ENCODE measurements at places on chromosomes 12 and 14.

DNA sequence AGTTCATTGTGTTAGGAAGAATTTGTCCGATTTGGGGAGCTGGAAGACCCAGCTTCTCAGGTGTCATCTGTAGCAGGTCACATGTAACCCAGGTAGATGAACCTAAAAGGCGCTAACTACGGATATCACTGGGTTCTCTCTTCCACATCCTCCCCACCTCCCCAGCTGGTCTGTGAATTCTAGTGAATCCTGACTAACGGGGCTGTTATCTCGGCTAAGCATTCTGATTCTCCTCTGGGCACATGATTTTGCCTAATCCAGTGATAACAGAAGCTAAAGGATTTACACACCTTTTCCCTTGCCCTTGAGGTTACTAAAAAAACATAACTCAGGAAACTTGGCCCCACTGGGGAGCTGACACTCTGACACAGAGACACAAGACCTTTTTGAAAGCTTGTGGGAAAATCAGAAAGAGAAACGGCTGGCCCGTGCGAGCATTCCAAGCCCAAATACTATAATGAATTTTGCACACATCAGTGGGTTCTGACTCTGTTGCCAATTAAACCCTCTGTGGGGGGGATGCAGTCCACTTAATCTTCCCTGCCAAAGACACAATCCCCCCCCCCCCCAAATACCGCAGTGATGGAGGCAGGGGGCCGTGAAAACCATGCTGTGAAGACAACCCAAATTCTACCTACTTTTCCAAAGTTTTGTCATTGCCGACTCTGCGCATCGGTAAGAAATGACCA is 81.0 kb upstream of the FZD10 start:
- DNase-seq = no peak

DNA sequence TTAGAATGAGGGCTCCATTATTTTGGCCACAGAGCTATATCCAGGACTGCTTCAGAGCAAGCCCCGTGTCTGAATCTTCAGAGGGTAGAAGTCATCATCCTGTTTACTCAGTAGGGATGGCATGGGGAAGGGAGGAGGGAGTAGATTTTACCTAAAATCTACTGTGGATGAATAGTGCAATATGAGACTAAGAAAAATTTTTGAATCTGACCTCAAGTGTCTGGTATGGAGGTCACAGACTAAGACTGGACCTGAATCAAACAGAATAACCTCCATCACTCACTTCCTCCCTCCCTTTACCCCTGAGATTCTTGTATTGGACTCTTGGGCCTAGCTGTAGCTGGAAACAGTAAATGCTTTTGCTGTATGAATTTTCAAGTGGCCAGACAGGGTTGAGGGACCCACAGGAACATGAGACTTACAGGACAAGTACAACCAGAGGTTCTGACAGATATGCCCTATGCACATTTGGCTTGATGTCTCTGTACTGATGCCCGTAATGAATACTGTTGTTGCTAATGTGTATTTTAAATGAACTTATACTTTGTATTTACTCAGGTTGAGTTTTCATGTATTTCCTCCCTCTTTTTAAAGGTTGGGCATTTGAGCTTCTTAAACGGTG is 78.5 kb downstream of the CCDC91 start:
- no peak for DNase-seq

GRCh38 chr12:91381309-91381804 is 198.7 kb upstream of the DCN start:
- no peak for DNase-seq

DNA sequence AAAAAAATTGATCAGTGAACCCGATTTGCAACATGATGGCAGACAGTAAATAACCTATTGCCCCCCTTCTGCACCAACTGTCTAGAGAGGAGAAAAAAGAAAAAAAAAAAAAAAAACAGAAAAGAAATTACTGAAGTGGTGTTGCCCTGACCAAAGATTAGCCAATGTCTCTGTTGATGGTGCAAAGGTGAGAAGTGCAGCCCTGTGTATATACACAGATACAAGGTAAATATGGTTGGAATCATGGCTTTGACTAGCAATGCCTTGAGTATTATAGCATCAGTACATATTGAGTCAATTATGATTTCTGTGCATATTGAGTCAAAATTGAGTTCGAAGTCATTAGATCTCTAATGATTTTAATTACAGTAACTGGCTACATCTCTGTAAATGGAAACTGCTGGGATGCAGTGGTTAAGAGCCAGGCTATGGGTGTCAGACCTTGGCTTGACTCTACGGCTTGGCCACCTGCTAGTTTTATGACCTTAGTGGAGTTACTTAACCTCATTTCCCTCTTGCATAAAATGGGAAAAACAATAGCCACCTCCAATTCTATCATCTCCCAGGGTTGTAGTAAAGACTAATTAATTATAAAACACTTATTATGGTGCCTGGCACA is 51.0 kb downstream of the EGLN3 start:
- DNase-seq = no peak

DNA sequence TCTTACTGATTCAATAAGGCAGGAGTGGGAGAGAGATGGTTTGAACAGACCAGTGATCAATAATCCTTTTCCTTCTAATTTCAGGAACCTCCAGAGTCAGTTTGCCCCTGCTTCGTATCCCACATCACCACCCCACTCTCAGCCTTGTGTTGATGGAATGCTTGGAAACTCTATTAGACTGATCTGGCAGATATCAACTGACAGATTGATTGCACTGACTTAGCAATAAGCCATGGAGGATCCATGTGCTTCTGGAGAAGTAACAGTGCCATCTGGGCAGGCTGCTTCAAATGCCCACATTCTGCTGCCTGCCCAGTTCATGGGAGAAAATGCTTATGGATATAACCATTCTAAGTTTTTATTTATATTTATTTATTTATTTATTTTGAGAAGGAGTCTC is 218.0 kb downstream of the SLC2A13 start:
- DNase-seq = no peak

DNA sequence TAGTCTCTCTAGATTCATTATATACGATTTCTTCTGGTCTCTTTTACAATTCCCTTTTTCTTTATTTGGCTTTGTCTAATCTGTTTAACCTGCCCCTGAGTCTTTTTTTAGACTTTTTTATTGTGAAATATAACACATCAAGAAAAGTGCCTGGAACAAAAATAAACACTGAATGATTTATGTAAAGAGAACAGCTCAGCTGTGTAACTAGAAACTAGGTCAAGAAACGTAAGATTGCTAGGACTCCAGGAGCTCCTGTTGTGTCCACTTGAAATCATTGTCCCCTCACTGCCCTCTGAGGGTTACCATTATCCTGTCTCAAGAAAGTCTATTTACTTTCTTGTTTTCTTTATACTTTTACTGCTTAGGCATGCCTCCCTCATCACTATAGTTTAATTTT is 23.1 kb downstream of the EXD2 start:
- DNase-seq = no peak

- no peak for DNase-seq
Observed at GRCh38 chr14:35444104-35444503, 39.6 kb upstream of the NFKBIA start.

- DNase-seq = no peak
Observed at GRCh38 chr12:50016501-50017475, 8.5 kb downstream of the RACGAP1 start.

DNA sequence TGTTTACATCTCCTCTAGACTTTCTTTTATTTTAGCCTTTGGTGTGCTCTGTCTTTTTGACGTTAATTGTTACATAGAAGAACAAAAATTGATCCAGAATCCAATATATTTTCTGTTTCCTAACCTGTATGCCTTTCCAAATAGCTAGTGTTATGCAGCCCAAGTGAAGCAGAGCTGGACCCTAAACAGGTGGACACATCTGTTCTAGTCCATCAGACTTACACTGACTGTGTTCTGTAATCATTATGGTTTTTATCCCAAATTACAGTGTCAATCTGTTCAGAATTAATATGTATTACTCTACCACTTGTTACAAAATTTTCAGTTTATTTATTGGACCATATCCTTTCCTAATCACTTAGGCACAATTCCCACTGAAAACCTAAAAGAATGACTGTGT is 176.8 kb upstream of the FOXG1 start:
- DNase-seq = no peak

DNA sequence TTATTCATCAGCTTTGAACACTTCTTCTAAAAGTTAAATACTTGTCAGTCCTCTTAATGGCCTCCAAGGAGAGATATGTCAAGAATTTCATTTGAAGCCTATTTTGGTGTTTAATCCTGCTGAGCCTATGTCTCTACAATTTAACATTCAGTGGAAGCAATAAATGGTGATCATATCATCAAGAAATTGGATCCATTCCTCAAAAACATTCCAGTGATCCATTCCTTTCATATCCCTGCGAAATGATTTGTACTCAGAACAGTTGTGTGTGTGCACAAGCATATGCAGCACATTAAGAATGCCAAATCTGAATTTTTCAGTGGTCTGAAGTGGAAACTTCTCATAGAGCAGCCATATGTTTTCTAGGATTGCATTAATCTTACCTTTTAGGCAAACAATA is 373.7 kb upstream of the SYT1 start:
- no peak for DNase-seq

- no peak for DNase-seq
Observed at GRCh38 chr12:55681142-55682077, 26.3 kb downstream of the ITGA7 start.

- DNase-seq = no peak
Observed at GRCh38 chr14:23062002-23062401, 4.7 kb upstream of the CDH24 start.

GRCh38 chr12:117907108-117907689 is 61.6 kb downstream of the KSR2 start:
- no peak for DNase-seq

- DNase-seq = no peak
Observed at GRCh38 chr14:64773046-64773445, 68.8 kb downstream of the PLEKHG3 start.

DNA sequence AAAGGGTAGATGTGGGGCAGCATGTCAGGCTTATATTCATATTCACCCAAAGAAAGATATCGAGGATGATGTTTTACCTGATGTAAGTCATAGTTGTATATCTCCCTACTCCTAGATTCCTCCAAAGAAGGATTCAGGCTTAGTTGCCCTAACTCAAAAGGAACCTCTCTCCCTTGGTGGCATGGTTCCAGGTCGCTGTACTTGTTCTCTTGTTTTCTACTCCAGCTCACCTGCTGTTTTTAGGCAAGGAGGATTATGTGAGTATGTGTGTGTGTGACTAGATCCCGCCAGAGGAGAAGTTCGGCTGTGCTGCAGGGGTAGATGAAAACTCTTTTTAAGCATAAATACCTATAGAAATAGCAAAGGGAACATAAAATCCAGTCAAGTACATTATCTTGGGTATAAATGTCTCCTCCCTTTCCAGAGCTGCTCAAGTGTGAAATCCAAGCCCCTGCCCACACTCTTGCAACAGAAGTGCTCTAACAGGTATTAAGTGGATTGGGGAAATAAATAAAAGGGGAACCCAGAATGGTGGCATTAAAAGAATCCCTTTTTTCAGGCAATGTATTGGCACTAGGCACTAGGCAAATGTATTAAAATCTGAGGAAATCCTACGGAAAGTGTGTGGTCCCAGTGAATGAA is 375.7 kb downstream of the ZFP36L1 start:
- DNase-seq = no peak

DNA sequence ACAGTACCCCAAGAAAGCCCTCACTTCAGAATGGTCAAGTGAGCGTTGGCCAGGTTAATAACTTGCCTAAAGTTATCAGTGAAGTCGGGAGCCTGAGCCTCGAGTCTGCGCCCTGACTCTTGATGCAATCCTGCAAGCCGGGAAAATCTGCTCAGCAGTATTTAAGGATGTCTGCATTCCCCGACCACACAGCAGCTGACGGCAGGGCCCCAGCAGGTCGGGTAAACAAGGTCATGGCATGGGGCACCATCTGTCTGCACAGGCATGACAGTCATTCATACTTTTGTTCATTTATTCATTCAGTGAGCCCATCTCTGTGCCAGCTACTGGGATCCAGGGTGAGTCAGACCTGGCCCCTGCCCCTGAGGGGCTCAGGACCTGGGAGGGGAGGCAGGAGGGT is 11.1 kb downstream of the ABCB9 start:
- DNase-seq = no peak

DNA sequence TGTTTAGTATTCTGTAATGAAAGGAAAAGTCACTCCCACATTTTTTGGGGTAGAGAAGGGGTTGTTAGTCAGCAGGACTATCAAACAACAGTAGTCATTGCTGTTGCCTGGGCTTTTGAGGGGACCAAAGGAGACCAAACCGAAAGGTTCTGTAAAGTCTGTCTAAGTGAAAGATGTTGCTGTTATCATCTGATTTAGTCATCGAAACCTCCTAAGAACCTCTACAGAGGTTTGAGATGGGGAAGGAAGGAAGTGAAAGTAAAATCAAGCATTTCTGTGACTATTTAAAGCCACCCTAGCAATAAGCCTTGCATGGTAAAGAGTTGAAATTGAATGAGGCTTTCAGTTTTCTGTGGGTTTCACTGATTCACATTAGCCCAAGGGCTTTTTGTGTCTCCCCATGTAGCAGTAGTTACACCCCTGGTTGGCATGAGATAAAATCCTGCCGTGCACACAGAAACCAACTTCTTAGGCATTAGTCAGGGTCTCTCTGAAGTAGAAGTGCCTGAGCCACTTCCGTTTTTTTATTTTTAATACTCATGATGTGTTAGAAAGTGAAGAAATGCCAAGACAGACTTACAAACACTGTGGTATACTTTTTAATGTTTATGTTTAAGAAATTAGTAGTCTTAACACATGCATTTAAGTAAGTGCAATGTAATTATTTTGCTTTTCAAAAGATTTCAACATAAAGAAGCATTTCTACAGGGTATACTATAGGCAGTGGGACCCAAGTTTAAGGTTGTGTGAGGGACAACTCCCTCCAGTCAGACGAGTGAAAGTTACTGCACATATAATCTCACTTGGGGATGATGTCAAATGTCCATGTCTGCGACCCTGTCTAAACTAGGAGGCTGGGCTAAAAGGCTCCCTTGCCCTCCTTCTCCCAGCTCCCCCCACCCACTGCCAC is 50.4 kb downstream of the DYRK2 start:
- no peak for DNase-seq

GRCh38 chr14:50533241-50533705 is 904 bp upstream of the MAP4K5 start:
- DNase-seq = no peak

DNA sequence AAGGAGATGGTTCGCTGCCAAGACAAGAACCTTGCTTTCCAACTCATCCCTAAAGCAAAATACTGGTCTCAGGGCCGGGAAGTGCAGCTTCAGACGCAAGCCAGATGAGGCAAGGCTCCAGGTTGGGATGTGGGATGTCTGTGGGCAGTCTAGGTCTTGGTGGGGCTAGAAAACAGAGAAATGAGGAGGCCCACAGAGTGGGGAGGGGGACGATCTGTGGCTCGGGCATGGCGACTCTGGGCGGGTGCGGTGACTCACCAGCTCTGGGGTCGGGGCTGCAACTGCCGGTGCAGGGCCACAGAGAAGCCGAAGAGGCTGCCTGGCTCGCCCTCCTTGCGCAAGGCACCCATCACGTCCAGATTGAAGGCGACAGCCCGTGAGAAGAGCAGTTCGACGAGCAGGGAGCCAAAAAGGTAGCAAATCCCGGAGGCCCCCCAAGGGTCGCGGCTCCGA is 459 bp downstream of the ITGA7 start:
- no peak for DNase-seq

DNA sequence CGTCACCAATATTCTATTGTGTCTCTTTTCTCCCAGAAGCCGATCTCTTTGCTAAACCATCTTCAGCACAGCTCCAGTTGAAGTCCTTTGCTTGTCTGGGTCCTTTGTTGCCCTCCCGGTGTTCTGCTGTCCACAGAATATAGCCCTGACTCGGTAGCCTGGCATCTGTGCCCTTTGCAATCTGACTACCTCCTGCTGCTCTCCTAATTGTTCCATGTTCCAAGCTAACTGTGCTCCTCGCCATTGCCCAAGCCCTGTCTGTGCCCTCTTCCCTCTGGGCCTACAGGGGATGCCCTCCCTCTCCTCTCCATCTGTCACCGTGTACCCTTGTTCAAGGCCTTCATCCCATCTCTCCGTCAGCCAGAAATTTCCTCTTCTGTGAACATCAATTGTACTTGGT is 306.3 kb downstream of the APAF1 start:
- no peak for DNase-seq
